ENCODE measurements at places on chromosomes 12 and 14.
A peak's percentile ranks its signal among the peaks of the same experiment; 100 is the strongest.

DNA sequence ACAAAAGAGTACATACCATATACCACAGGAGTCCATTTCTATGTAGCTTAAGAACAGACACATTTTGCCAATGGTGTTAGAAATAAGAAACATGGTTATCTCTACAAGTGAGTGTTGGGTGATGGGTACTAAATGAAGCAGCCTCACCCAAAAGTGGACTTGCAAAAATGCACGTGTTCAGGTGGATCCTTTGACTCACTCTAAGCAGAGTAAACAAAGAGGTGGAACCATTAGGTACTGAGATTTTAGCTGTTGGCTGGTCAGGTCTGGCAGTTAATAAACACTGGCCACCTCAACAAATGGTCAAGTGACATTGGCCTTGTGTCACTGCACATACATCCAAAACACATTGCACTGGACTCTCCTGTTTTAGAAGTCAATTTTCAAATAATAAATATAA lies 27.6 kb downstream of the EVL start:
- no peak for DNase-seq

GRCh38 chr12:65355461-65355860 lies 77.0 kb downstream of the MSRB3 start:
- no peak for DNase-seq

DNA sequence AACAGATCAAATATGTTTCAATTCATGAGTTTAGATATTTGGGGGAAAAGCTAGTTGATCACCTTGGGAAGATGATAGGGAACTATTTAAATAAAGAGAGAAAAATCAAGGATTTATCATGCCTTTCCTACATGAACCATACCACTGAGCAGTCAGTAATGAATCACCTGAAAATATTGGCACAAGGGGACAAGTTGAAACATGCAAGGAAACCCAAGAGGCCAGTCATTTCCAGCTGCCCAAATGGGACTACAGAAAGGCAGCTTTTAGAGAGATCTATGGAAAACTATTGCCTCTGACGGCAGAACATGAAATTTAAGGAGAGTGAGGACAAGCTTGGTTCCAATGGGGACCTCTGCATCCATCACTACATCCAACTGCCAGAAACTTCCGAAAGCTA lies 14.1 kb upstream of the ETV6 start:
- DNase-seq = no peak

DNA sequence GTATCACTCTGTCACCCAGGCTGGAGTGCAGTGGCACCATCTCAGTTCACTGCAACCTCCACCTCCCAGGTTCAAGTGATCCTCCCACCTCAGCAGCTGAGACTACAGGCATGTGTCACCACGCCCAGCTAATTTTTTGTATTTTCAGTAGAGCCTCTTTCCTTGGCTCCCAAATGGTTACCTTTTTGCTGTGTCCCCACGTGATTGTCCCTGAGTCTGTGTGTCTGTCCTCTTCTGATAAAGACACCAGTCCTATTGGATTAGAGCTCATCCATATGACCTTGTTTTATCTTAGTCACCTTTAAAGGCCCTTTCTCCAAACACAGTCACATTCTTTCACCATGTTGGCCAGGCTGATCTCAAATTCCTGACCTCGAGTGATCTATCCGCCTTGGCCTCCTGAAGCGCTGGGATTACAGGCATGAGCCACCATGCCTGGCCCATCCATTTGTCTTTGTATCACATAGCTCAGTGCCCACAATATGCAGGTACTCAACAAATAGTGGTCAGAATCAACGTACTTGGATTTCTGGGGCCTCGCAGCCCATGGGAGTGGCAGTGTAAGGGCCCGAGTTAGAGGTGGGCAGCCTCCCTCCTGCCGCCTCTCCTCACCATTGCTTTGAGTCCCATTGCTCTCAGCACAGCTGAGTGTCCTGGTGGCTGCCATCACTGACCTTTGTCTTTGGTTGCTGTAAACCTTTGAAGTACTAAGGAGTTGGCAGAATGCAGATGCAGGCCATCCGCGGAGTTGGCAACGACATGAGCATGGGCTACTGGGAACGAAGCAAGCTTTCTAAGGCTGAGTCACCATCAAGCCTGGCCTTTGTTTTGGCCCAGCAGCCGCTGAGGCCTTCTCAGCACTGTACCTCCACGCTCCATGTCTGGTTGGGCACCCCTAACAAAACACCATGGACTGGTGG lies 9.3 kb downstream of the TPCN1 start:
- no peak for DNase-seq

- peak; percentile 41 for DNase-seq
These were observed 3.4 kb downstream of the GPR84 start for GRCh38 chr12:54360717-54361456.

DNA sequence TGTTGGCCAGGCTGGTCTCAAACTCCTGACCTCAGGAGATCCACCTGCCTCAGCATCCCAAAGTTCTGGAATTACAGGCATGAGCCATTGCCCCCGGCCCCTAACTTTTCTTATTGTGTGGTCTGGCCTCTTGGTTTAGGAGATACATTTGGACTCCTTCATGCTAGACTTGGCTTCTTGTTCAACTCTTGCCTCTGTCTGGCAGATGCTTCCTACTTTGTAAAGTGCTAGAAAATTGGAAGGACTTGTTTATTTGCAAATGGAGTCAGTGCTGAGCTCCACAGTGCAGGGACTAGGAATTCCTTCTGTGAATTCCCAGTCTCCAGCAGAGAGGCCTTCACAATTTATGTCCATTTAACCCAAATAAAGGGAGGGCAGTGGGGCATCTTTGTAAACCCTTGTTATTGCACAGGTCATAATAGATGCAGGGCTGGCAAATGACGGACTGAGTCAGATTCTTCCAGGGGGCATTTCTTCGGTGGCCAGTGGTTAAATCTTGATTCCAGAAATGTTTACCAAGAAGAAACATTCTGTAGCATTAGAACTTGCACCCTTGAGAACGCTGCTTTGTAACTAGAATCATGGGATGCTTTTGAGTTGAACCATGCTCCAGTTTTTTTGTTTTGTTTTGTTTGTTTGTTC lies 73.8 kb upstream of the TBX3 start:
- no peak for DNase-seq

GRCh38 chr12:56326533-56326932 lies 7.3 kb downstream of the PAN2 start:
- DNase-seq = no peak

- no peak for DNase-seq
These were observed 88.5 kb upstream of the METAP2 start for GRCh38 chr12:95385246-95386035.

DNA sequence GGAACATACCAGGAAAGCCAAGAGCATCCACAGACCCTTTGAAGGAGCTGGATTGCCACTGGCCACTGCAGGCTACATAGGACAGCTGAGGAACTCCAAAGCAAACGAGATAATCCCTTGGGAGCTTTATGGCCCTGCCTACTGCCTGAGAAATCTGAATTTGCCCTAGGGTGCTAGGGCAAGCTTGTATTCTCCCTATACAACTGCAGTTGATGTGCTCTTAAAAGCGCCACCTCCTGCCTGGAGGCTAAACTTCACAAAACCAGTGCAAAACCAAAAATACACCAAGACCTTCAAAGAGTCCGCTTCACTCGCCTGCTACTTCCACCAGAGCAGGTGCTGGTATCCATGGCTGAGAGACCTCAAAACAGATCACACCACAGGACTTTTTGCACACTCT lies 99.6 kb upstream of the KRR1 start:
- DNase-seq = no peak

GRCh38 chr12:46892034-46892705 lies 66.4 kb upstream of the SLC38A4 start:
- no peak for DNase-seq

DNA sequence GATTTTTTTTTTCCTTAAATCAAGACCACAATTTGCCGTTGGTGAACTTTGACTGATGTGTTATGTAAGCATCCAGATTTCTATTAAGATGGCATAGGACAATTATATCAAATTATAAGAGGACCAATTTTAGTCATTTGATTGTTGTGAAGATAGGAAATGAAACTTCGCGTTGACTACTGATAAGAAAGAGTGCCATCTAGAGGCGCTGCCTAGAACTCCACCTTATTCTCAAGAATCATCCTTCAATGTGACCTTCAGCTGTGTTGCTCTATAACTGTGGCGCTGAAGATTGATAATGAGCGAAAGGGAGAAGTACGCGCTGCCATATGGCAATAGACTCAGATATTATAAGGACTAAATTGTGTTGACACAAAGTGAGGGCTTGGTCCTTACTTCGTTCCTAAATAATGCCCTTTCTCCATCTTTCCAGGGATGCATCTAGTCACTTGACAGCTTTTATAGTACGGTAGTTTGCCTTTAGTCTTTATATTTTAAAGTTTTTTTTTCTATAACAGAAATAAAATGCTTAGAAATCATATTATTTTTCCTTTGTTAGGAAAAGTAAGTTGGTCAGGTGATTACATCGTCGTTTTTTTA lies 350.8 kb upstream of the STXBP6 start:
- DNase-seq = no peak

GRCh38 chr12:10027721-10028120 lies 2.8 kb upstream of the CLEC9A start:
- DNase-seq = no peak

DNA sequence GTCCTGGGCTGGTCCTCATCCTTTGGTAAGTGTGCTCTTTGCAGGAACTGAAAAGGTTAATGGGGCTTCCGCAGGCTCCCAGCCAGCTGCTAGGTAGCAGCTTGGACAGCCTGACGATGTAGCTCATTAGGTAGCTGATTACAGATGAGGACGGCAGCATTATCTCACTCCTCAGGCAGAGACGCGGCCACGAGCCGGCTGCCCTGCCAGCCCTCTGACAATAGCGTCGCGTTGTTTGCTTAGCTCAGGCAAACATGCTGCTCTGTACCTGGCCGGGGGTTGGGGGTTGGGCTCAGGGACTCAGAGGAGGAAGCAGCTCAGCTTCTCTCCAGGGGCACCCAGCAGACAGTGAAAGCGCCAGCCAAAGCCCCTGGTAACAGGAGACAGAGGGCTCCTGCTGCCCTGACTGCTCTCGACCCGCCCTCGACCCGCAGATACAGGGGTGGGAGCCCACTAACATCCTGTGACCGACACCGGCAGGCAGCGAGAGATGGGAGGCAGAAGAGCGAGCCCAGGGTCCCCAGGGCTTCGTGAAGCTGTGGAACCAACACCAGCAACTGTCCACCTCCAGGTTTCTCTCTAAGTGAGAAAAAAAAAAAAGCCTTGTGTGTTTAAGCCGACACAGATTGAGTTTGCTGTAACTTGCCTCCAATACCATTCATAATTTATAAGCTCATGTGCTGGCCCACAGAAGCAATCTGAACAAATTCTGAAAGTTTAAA lies 53.4 kb upstream of the DLK1 start:
- DNase-seq = no peak

- no peak for DNase-seq
These were observed 66.5 kb upstream of the MON2 start for GRCh38 chr12:62400135-62400534.

DNA sequence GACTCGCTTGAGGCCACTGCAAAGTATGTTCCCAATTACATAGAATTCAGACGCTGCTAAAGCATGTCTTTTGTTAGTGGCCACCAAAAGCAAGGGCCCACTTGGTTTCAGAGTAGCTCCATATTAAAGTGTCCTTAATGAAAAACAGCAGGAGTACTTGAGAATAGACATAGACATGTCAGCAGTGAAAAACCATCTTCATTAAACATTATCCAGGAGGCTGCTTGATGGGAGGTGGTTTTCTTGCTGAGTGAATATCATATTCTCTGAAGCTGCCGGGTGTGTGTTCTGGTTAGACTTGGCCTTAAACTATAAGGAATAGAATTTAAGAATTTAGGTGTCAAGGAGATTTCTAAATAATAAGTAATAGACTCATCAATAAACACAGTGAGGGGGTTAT lies 79.5 kb upstream of the CCDC198 start:
- no peak for DNase-seq

DNA sequence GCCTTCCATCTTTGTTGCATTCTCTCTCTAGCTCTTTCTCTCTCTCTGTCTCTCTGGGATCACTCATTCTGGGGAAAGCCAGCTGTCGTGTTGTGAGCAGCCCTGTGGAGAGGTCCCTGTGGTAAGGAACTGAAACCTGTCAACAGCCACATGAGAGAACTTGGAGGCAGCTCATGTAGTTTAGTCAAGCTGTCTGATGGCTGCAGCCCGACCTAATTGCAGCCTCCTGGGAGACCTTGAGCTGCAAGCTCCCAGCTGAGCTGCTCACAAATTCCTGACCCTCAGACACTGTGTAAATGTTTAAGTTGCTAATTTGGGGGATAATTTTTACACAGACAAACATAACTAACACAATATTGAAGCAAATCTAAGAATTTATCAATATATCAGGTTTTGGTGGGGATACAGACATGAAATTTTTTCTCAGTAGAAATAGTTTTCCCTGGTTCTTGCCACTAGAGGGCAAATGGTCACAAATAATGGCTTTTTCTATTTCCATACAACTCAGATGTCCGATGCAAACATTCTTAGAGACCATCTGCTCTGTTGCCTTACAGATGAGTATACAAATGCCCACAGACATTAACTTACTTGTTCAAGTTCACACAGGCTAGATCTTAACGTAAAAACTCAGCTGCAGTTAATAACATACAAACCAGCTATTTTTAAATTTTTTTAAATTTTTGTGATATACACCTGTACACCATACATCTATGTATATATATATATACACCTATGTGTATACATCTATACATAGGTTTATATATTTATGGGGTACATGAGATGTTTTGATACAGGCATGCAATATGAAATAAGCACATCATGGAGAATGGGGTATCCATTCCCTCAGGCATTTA lies 15.5 kb upstream of the KRR1 start:
- DNase-seq = no peak

DNA sequence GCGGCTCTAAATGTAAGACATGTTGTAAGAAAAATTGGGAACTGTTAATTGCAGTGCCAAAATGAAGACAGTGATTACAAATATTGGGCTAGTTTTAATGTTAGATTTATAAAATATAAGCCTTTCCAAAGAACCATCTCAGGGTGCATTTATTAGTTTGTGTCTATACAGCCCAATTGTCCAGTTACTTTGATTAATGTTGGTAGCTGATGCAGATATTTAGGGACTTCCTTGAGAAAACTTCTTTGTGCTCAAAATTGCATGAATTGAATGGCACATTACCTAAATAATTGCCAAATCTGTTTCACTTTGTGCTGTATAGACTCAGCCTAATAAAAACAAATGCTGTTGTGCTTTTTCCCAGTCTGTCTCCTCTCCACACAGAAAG lies 83.7 kb downstream of the DAD1 start:
- DNase-seq = no peak

- no peak for DNase-seq
These were observed 17.7 kb upstream of the PGF start for GRCh38 chr14:74973003-74973653.

- DNase-seq = no peak
These were observed 162.6 kb downstream of the ETNK1 start for GRCh38 chr12:22787557-22787956.

- DNase-seq = no peak
These were observed 3.2 kb downstream of the RNASE1 start for GRCh38 chr14:20799456-20799891.

DNA sequence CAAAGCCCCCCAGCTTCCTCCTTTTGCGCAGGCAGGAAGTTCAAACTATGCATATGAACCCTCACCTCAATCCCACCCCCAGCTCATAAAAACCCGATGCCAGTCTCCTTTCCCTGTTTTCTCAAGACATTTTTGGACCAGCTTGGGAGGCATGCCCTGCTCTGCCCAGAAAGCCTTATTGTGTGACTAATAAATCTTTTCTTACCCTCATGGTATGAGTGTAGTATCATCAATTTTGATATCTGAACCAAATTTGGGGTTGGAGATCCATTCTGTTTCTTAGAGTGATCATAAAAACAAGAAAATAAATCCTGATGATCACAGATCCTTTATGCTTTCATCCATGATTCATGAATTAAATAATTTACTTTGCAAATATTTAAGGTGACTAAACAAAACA lies 128.5 kb downstream of the ALG10B start:
- no peak for DNase-seq
